HTR-8/SVneo (cell line): ENCODE measurements at places on chromosomes 3 and 15.

DNA sequence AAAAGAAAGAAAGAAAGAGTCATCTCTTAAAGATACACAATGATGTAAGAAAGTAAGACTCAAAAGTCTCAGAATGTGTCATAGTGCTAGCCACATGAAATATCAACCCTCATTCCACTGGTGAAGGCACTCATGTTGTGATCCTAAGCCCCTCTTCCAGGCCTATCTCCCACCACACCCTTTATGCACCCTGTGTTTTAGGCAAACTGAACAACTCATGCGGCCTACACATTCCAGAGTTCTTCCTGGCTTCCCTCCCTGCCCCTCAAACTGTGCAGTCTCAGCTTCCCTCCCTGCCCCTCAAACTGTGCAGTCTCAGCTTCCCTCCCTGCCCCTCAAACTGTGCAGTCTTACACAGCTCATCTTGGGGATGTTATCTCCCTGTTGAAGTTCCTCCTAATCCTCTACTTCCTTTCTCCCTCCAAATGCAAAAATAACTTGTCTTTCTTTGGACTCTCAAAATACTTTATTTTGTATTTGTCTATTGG lies 69.0 kb upstream of the FNDC3B start:
- no peak for DNase-seq

DNA sequence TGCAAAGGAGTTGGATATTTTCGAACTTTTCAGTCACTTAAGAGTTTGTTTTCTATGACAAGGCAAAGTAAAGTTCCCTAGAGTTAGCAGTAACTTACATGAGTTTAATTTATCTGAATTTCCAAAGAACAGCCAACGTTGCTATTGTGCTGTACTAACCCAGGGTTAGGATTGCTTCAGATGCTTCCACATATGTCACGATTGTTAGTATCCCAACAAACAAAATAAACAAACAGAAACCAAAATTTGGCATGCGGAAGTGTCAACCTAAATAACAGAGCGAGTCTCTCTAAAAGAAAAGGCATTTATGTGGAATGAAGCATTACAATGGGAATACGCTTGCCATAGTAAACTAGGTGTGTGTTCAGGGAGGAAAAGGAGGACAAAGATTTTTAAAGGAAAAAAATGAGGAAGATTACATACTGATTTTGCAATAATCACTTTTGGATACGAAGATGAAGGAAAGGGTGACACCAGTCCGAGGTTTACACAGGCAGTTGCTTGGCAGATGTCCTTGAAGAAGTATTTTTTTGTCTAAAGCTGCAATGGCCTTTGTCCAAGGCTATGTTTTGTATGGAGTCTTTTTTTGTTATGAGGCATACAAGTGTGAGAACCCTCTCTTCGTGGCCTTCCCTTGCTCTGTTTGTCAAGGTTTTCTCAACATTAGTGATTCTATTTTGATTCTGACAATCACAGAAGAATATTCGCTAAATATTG lies 267.9 kb downstream of the GABRG3 start:
- DNase-seq = no peak

- no peak for DNase-seq
Measured at GRCh38 chr3:23888617-23889228, 28.1 kb downstream of the NKIRAS1 start.

DNA sequence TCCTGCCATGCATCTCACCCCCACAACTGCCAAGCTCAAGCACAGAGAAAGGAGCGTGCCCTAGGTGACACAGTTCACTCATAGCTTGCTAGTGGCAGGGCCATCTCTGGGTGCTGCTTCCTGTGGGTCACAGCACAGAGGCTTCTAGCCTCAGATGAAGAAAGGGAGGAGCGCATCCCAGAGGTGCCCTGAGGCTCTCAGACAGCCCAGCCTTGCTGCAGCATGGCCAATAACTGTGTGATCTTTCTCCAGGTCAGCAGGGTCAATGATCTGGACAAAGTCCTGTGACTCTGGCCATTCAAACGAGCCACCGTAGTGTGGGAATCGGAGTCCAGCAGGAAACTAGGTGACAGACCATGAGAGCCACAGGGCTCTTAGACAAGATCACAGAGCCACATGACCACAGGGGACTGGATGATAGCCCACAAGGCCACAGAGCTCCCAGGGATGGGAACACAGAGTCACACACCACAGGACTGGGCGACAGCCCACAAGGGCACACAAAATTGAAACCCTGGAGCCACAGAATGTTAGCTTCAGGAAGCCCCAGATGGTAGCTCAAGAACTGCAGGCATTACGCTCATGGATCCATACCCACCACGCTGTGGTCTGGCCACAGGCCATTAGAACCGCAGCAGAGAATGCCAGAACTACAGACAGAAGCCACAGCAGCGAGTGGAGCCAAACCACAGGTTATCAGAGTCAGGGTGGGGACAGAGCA lies 25.9 kb upstream of the GRIP2 start:
- no peak for DNase-seq

DNA sequence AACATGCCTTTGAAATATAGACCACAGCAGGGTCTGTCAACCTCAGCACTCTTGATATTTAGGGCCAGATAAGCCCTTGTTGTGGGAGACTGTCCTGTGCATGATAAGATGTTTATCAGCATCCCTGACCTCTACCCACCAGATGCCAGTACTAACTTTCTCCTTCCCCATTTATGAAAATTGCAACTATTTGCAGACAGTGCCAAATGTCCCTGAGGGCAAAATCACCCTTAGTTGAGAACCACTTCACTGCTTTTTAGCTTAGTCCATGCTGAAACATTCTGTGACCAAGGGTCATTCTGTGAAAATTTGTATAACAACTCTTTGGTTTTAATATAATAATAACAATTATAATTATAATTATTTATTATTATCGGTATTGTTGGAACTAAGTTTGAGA lies 1032.4 kb downstream of the MCTP2 start:
- DNase-seq = no peak

GRCh38 chr3:10328460-10329071 lies 7.7 kb upstream of the SEC13 start:
- DNase-seq = no peak

DNA sequence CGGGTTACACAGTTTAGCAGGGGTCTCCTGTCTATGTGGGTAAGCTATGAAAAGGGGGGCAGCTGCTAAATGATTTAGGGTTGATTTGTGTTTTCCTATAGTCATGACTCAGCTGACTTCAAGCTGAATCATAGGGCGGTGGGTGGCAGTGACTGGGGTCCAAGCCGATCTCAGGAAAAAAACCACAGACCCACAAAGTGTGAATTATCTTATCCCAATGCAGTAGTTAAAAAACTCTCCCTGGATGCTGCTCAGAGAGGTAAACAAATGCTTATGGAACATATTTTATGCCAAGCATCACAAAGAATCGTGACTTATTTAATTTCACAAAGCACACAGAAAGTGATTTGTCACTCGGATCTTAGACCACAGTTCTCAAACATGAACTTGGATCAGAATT lies 18.4 kb upstream of the TOPAZ1 start:
- no peak for DNase-seq

- DNase-seq = no peak
Measured at GRCh38 chr3:143287403-143287802, 167.8 kb downstream of the CHST2 start.

- DNase-seq = no peak
Measured at GRCh38 chr3:140467796-140468315, 210.0 kb upstream of the TRIM42 start.
